ENCODE measurements at places on chromosomes 5 and 9.

GRCh38 chr9:9912459-9912858, 700.3 kb downstream of the PTPRD start:
- peak; percentile 12 for DNase-seq

GRCh38 chr9:129664746-129665388, 580 bp upstream of the PRRX2 start:
- DNase-seq, result no peak

DNA sequence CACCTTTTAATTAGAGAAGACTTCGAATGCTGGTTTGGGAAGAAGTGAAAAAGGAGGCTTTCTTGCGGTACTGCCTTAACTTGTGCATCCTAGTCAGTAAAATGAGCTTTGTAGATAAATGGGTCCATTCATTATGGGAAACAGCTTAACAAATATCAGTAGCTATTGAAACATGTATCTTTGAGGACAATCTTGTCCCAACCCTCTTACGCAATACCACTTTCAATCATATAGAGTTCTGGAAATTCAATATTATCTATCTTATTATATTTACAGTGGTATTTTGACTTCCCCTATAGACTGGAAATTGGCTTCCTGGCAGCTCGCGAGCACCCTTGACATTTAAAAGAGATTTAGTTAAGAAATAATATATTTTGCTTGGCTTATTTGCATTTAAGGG, 565.8 kb upstream of the NUDT12 start:
- no peak for DNase-seq

- peak; percentile 81 for DNase-seq
Observed at GRCh38 chr9:137319011-137319738, 17.1 kb upstream of the NRARP start.

DNA sequence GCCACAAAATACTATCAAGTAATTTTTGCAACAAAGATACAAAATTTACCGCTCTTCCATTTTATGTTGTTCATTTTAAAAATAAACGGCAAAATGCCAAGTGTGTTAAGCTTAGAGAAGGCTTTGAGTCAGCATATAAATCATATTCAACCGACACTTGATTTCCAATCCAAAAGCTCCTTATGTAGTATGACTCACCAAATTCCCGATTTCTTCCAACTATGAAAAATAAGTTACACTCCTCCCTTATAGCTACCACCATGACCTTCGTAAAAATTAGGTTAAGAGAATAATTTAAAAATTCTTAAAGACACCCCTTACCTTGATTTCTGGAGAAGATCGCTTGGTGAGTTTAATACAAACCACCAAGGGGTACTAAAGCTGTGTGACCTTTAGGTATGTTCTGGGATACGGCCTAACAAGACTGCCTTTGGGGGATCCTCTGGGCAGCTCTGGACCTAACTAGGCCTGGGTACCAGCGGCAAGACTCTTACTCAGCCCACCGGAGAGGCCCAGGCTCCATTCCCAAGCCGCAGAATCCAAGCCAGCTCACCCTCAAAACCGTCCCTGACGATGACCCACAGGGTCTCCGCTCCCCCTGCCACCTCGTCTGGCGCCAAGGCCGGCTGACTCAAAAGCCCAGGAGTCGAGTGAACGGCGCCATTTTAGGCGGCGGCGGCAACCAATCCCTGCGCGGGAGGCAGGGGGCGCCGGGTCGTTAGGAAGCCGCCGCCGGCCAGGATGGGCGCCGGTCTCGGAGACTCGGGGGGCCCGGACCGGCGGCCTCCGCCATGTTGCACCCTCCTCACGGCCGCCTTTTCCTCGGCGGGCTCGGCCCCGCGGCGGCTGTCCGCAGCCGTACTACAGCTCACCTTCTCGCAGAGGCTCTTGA, 739 bp downstream of the PPP2CA start:
- peak; percentile 90 for DNase-seq

DNA sequence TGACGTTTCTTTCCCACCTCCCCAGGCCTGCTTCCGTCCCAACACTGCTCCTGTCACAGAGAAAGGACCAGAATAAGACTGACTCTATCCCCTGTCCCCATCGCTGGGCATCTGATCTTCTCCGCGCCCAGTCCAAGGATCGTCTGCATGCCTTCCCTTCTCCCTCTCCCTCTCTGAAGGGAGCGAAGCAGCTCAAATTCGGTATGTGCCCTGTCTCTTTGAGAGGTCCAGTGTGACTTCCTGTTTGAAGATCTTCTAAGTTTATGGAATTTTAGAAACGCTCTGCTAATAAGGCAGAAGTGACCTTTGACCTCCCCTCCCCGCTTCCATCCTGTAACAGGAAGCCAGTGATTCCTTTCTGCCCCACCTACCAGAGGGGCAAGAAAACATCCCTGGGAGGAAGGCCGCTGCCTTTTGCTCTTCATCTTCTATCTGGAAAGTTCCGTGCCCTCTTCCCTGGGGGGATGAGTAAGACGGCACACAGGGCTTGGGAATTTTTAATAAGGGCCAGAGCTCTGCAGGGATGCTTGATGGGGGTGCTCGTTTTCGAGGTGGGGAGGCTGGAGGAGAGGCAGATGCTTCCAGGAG, 40.7 kb upstream of the RNU6ATAC start:
- DNase-seq, result no peak

- DNase-seq, result no peak
Observed at GRCh38 chr5:157951673-157952373, 92.9 kb upstream of the CLINT1 start.
